ENCODE measurements at places on chromosomes 2 and 18. TPM values are rescaled to one million over a fixed set of nuclear protein-coding genes. Genes with fewer than 3 reads are reported as not detected.

Gene ABCB11
- 0.03 TPM for total RNA-seq

Gene SH3BP4
- total RNA-seq: 116 TPM

Gene POMC
- total RNA-seq: not detected

Gene DLGAP1
- total RNA-seq: 27.5 TPM

Gene CHRND
- not detected for total RNA-seq

Gene GYPC
- 444 TPM for total RNA-seq

DNA sequence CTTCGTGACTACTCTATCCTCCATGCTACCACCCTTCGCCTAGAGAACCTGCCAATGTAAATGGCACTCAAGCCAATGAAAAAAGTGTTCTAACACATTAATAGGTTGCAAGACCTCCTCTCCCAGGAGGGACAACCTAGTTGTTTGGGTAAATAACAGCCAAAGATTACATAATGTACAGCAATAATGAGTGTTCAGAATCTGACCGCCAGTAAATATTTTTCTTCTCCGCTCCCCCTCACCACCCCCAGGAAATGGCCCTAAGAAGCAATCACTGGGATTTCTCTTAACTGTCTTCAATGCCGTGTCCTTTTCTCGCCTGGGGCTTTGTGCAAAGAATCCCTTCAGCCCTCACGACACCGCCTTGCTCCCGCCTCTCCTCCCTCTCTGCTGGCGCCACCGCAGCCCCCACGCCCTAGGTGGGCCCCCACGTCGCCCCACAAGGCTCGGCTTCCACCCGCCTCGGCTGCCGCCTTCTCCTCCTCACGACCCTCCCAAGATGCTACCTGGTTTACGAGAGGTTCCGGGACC is 458 bp downstream of the HYCC2 start:
- peak; percentile 25 for DNase-seq

GRCh38 chr2:121137571-121137970 is 147.4 kb downstream of the TFCP2L1 start:
- no peak for DNase-seq

DNA sequence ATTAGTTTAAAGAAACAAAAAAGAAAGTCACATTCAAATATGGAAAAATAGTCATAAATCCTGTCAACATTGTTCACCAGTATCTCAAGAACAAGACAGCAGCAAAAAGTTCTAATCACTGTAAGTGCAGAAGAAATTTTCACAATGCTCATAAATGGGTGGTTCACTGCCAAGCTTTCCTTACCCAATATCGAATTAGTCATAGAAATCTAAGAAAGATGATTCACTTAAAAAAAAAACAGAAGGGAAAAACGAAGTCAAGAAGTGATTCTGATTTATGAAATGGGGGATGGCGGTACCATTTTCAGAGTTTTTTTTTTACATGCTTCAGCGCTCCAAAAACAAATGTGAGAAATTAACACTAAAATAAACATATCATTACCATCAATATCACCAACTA is 156.7 kb downstream of the EXOC6B start:
- no peak for DNase-seq

- no peak for DNase-seq
Measured at GRCh38 chr2:96493072-96493471, 12.1 kb downstream of the NEURL3 start.

DNA sequence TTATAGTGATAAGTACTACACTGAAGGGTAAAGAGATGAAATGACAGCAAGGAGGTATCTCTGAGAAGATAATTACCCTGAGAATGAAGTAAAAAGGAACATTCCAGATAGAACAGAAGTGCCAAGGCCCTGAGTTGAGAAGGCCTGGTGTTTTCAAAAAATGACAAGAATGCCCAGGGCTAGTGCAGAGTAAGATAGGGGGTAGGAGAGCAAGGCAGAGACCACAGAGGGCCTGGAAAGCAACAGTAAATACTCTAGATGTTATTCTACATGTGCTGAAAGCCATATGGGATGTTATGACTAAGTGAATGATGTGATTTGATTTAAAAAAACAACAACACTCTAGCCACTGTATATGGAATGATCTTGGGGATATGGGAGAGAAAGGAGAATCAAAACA is 52.3 kb downstream of the BAZ2B start:
- no peak for DNase-seq

- no peak for DNase-seq
Measured at GRCh38 chr2:28681158-28681571, 70.5 kb upstream of the PPP1CB start.

- DNase-seq: no peak
Measured at GRCh38 chr2:217604527-217605194, 398.1 kb downstream of the TNS1 start.

- no peak for DNase-seq
Measured at GRCh38 chr2:24411488-24412151, 51.3 kb upstream of the ITSN2 start.
